AG09319 (cell line): ENCODE measurements at places on chromosomes 2 and 18.

GRCh38 chr2:11592671-11593574, 59.1 kb downstream of the GREB1 start:
- no peak for DNase-seq

GRCh38 chr2:1849450-1849849, 105.1 kb upstream of the PXDN start:
- DNase-seq: no peak

GRCh38 chr2:101574622-101575021, 99.7 kb upstream of the RFX8 start:
- DNase-seq: no peak

- DNase-seq: no peak
Observed at GRCh38 chr2:149365931-149366583, 35.7 kb downstream of the LYPD6 start.

GRCh38 chr18:79615091-79615490, 64.5 kb upstream of the CTDP1 start:
- no peak for DNase-seq

- no peak for DNase-seq
Observed at GRCh38 chr18:67513280-67513679, 3.2 kb downstream of the DSEL start.

DNA sequence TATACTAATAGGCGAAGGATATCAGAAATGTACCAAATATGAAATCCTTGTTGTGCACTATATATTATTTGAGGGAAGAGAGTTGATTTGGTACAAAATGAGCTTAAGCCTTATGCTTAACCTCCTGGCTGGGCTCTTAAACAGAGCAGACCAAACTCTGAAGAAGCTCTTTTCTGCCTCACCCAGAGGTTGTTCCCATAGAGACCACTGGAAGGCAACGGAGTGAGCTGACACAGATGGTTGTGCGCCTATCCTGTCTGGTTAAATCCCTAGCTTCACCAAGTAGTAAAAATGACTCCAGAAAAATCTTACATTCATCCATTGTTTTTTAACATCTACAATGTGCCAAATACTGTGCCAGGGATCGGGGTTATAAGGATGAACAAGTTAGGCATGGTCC, 55.9 kb upstream of the NOL4 start:
- no peak for DNase-seq

DNA sequence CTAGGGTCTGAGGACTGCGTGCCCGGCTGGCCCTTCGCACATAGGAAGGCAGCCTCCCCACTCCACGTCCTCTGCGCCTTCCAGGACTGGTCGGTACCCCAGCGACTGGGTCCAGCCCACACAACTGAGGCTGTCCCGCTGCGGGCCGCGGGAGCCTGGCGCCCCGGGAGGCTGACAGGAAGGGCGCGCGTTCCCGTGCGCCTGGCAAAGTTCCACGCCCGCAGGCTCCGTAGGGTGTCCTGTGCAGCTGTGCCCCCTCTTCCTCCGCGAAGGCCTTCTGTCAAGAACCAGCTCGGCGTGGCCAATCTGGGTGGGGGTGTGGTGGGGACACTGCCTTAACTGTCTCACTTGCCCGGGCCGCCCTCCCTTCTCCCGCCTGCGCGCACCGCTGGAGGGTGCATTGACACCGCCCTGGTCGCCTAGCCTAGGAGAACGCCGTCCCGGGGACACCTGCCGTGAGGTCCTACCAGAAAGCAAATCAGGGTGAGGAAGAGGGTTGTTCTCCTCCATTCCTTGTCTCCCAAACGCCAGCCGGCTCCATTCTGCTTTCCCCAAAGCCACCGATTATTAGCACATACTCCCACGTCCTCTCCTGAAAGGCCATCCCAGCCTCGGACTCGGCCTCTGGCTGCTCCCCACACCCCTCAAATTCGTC, 618 bp upstream of the LYPD1 start:
- no peak for DNase-seq

GRCh38 chr18:54076166-54076565, 148.3 kb downstream of the MBD2 start:
- no peak for DNase-seq

DNA sequence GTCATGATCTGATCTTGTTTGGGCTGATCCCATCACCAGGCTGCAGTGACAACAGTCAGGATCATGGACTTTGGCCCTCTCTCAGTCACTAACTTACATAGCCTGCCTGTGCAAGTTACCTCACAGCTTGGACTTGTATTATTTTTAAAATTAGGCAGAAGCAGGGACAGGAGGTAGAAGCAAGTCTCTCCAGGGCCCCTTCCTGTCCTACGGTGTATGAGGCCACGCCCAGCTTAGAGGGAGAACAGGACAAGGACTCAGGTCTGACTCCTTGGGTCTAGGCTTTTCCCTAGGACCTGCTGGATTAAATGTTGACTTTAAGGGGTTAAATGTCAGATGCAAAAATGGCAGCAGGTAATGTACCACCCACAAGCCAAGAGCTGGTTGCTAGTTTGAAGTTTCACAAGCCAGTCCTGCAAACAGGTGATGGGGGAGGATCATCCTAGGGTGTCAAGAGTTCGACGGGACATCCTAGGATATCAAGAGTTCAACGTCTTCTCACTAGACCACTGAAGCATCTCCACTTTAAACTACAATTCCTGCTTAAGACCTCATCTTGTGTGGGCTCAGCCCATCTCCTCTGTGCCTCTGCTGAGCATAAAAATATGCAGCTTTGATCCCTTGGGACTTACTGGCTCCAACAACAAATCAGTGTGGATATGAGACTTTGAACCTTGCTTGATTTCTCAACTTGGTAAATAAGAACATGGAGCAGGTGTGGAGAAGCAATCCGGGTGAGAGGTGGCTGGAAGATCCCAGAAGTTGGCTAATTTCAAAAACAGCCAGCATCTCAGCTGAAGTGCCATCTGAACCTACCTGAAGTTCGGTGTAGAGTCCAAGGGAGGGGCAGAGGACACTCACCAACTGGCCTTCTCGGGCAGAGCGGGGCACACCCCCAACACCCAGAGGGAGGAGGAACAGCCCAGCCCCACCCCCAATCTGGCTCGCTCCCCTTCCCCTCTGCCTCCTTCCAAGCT, 39.5 kb downstream of the SFXN5 start:
- no peak for DNase-seq

DNA sequence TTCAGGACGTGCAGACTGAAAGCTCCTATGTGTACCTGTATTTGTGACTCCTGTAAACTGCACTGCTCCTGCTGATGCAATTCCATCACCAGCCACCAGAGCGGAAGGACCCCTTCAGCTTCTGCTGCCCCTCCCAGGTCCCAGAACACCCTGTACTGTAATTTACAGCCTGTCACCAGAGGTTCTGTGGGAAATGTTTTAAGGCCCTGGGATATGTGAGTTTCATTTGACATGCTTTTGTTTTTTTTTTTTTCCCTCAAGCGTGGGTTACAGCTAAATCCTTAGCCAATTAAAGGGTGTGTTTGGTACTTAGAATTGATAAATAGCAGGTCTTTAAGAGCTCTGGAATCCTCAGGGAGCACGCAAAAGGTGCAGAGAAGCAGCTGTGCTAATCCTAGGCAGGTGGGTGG, 79.4 kb downstream of the KCTD1 start:
- no peak for DNase-seq

GRCh38 chr2:47867205-47867604, 39.1 kb downstream of the FBXO11 start:
- DNase-seq: peak; percentile 24

DNA sequence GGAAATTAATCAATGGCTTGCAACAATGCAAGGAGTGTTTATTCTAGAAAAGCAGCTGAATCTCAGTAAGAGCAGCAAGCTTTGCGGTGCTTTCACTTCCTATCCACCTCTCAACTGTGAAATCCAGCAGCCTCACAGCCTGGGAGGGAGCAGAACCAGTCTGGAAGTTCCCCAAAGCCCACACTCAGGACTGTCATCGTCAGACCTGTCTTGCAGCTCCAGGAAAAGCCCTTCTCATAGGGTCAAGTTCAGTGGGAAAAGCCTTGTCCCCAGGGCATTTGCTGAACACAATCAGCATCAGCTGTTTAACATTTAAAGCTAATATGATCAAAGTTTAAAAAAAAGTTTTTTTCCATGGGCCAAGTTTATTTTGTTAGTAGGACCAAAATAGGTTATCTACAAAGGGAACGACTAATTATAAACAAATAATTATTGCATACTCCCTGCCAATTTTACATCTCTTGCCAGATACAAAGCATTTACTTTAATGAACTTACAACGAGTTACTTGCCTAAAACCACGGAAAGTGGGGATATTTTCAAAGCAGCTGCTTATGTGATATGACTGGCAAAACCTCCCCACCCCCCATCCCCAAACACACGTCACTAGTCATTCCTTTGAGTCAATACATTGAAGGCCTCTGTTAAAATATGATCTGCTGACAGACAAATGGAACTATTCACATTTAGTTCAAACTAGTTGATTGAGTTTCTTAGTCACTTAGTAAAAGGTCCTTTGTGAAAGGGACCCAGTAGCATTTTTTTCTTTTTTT, 36.8 kb downstream of the PARD6G start:
- DNase-seq: no peak

GRCh38 chr2:8754106-8754776, 72.4 kb downstream of the ID2 start:
- peak; percentile 46 for DNase-seq

DNA sequence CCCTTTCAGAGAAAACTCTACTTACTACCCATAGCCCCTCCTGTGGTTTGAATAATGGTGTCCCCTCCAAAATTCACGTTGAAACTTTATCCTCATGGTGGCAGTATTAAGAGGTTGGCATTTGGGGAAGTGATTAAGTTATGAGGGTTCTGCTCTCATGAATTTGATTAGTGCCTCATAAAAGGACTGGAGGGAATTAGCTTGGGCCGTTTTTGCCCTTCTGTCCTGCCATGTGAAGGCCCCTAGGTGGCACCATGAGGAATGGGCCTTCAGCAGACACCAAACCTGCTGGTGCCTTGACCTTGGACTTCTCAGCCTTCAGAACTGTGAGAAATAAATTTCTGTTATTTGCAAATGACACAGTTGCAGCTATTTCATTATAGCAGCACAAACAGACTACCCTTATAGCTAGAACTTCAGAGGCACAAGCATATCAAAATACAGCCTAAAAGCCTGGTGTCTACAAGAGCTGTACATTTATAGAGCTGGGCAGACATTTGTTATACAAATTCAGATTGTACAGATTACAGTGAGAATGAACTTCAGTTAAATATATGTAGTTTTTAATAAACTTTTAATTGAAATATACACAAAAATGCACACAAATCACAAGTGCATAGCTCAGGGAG, 2.6 kb upstream of the PTPN2 start:
- DNase-seq: no peak

- DNase-seq: no peak
Observed at GRCh38 chr2:143968360-143968759, 551.6 kb downstream of the ZEB2 start.

GRCh38 chr2:28927878-28928277, 33.4 kb downstream of the WDR43 start:
- DNase-seq: peak; percentile 3
